Stimulated activated CD4-positive, alpha-beta T cell treated with anti-CD3 and anti-CD28 coated beads, Interleukin-2, amount 100 ng/mL, for 48 hours (primary cell): ENCODE measurements at places on chromosomes 4 and X.

DNA sequence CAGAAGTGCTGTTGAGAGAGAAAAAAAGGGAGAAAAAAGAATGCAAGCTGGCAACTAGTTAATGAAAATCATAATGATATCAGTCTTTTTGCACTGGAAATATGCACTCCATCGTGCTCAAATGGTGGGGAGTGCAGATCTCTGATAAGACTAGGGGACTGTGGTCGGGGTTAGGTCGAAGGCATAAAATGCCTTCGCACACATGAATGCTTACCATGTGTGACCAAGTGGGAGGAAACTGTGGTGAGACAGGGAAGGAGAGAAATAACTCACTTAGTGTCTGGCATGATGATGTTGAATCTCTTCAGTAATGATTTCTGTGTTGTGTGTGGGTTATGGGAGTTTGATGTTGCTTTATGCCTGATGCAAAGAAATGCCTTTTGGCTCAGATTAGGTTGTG lies 358.9 kb downstream of the FBXO8 start:
- no peak for DNase-seq

DNA sequence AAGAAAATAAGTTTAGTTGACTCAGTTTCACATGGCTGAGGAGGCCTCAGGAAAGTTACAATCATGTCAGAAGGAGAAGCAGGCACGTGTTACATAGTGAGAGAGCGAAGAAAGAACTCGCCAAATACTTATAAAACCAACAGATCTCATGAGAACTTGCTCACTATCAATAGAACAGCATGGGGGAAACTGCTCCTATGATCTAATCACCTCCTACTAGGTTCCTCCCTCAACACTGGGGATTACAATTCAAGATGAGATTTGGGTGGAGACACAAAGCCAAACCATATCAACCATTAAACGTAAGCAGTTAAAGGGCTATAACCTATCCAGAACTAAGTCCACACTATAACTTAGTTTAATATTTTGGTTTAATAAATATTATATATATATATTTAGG lies 113.8 kb upstream of the ADGRL3 start:
- no peak for DNase-seq

DNA sequence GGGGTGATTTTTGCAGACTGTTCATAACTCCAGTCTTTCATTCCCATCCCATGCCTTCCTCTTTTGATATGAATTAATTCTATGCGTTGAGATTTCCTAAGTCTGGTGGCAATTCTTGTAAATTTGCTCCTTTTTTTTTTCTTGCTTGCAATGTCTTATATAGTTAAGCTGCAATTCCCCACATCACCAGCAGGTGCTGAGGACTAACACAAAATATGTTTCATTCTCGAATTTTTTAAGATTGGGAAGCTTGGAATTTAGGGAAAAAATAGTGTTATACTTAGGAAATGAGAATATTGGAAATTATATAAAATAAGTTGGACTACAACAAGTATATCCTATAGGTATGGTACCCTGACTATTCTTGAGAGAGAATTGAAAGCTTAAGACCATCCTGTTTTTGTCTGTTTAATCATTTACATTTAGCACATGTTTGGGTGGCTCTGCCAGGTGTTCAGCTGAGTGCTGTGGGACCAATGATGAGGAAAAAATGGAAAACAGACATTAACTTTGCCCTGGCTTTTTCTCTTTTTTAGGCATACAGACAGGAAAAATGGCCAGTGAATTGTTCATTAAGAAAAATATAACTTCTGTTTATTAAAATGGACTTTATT lies 30.2 kb downstream of the AFF2 start:
- peak; percentile 2 for DNase-seq

- DNase-seq, result no peak
Measured at GRCh38 chrX:133188631-133189030, 29.5 kb downstream of the TFDP3 start.

DNA sequence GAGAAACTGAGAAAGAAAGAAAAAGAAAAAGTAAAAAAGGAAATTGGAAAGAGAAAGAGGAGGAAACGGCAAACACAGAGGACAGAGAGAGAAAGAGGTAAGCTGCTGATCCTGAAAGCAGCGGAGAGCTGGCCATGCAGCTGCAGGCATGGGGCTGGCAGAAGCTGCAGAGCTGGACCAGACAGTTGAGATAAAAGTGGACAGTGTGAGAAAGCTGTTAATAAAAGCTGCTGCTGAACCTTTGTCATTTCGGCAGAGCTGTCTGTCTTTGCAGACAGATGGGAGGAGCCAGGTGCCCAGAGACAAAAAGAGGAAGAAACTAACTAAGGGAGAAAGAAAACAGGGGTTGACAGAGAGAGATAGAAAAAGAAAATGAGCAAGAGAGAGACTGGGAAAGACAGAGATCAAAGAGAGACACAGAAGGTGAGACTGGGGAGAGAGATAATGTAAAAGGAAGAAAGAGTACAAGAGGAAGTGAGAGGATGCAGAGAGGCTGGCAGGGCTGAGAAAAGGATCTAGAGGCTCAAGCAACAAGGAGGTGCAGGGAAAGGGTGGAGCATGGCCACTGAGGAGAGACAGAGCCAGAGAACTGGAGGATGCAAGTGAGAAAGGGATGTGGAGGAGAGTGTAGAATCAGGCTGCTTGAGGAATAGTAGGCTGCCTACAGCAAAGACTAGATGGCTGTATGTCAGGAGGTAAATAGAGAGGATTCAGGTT lies 376.8 kb upstream of the FGF16 start:
- no peak for DNase-seq

- no peak for DNase-seq
Measured at GRCh38 chr4:31613946-31614623, 893.9 kb downstream of the PCDH7 start.

DNA sequence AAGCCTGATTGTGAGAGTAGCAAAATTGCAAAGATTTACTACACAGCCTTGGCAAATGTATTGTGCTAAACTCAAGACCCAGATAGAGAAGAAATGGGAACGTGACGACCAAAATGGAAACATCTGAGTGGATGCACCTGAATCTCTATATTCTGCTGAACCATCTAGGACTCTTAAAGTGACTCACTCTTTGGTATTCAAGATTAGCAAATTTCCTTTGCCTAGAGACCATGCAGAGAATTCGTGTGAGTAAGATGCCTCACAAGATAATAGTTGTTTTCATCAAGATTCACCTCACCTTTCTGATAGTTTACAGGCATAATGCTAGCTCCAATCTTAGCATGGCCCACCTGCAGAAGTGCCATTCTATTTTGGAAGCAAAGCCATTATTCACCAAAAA lies 14.4 kb upstream of the ATOH1 start:
- DNase-seq, result no peak

DNA sequence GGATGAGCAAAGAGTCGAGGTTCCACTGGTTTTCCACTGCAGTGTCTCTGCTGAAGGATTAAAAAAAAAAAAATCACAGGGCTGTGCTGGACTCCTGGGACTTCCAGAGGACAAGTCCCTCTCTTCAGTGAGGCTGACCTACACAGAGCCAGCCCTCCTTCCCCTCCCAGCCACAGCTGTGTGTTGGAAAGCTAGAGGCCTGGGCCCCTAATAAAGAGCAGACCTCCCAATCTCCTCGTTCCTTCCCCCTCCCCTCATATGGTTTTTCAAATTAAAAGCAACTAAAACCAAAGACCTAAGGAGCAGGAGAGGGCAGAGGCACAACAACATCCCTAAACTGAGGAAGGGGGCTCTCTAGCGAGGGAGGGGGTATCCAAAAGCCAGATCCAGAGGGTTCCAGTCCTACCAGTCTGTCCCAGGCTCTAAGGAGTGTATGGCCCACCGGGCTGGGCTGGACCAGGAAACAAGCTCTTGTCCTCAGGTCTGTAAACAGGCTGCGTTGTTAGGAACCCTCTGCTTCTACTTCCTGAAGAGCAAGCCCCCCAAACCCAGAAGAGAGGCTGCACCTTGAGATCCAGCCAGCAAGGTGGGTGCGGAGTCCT lies 4.0 kb upstream of the PDGFRA start:
- no peak for DNase-seq

- no peak for DNase-seq
Measured at GRCh38 chr4:39655211-39655610, 16.5 kb upstream of the SMIM14 start.

DNA sequence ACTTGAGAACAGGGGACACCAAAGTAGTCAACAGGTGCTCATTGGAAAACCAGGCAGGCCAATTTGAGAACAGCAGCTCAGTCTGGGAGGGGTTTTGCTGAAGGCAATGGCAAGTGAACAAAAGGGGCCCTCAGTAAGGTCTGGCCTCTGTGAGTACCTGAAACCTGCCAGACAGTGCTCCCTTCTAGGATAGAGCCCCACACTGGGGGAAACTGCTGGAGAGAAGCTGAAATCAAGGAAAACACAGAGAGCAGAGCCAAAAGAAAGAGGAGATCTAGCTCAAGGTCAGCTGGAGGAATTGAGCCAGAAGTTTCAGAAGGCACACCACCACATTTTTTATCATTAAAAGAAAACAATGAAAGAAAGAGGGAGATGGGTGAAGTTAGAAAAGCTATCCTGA lies 28.2 kb downstream of the PNMA6E start:
- DNase-seq, result no peak

GRCh38 chr4:76194325-76194724 lies 19.3 kb downstream of the SCARB2 start:
- DNase-seq, result no peak

DNA sequence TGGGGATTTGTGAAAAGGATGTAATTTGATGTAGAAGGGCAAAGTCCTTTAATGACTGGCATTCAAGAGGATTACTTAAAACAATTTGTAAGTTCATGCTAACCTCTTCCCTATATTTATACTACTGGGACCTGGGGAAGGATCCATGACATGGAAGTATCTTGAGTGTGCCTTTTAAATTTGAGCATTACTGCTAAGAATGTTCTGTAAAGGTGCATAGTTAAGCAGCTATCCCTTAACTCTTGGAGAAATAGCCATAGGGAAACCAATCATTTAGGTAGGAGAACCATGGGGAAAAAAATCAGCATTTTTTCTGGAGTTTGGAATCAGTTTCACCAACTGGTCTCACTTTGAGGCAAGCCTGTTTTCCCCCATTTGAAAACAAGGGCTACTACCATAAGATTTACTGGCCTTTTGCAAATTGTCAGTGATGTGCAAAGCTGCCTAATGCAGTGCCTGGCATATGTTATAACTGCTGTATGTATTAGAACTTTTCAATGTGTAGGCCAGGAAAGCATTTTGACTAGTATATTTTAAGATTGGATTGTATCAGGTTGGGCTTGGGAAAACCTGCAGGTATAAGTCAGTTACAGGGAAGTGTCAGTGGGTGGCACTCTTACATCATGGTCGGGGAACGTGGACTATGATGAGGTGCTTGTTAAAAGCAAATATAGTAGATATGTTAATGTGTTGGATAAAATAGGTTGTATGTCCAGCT lies 72.1 kb downstream of the PRSS12 start:
- no peak for DNase-seq

- no peak for DNase-seq
Measured at GRCh38 chr4:99642725-99643489, 14.7 kb downstream of the C4orf54 start.

- DNase-seq, result no peak
Measured at GRCh38 chr4:31059753-31060522, 339.8 kb downstream of the PCDH7 start.

GRCh38 chr4:1872870-1873269 lies 1.7 kb downstream of the NSD2 start:
- no peak for DNase-seq

DNA sequence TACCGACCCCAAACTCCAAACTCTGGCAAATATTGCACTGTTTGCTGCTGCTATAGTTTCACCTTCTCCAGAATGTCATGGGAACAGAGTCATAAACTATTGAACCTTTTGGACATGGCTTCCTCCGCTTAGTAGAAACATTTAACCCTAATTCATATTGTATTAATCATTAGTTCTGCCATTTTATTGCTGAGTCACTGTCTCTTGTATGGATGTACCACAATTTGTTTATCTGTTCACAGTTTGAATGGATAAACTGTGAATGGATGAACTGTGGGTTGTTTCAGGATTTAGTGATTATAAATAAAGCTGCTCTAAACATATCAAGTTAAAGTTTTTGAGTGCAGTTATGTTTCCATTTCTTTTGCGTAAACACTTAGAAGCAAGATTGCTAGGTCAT lies 10.1 kb downstream of the ANXA10 start:
- no peak for DNase-seq

- no peak for DNase-seq
Measured at GRCh38 chr4:45679411-45679810, 444.4 kb downstream of the GABRG1 start.

DNA sequence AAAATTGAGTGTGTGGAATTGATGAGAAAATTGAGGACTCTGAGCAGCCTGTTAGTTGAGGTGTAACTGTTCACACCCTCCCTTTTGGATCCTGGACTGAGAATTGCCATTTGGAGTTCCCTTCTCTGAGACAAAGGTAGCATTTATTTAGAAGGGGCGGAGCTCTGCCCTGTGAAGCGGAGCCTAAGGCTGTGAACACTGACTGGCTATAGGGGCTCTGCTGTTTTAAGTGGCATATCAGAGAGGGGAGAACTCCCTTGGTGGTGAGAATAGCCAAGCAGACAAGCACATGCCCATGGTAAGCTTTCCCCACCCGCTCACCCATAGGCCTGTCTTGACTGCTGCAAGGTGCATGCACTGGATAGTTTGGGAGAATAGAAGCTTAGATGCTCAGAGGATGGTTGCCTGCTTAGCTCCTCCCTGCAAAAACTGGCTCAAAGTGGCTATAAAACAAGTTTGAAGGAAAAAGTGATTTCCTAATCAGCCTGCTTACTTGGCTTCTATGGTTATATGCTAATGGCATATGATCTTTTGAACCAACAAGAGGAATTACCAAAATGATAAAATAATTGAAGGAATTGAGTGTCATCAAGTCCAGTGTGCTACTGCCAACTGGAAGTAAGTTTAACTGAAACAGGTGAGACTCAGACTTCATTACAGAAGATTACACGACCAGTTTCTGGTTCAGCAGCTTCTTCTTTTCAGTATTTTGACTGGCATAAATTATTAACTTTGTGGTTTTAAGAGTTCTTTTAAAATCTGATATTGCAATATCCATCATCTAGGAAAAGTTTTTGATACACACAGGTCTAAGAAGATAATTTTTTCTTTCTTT lies 108.4 kb downstream of the AFF1 start:
- DNase-seq, result no peak

DNA sequence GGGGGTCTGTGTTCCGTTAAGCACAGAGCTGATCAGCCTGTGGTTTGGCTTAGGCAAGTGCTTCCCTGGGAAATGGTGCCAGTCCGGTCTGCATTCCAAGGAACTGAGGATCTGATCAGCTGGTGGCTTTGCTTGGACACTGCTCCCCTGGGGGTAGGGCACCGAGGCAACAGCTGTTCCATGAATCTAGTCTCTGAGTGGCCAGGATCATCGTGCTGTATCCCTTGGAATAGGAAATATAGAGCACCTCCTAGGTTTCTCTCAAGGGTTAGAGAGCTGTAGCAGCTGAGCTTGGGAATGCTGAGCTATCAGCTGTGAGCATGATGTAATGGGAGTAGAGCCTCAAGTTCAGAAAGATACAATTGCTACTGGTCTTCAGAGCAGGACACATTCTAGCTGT lies 863.9 kb downstream of the RAPGEF2 start:
- no peak for DNase-seq
